ENCODE measurements at places on chromosomes 6 and 20.

- DNase-seq = no peak
These were observed 66.4 kb downstream of the MDGA1 start for GRCh38 chr6:37631295-37631694.

- no peak for DNase-seq
These were observed 23.0 kb downstream of the RAB23 start for GRCh38 chr6:57198926-57199636.

DNA sequence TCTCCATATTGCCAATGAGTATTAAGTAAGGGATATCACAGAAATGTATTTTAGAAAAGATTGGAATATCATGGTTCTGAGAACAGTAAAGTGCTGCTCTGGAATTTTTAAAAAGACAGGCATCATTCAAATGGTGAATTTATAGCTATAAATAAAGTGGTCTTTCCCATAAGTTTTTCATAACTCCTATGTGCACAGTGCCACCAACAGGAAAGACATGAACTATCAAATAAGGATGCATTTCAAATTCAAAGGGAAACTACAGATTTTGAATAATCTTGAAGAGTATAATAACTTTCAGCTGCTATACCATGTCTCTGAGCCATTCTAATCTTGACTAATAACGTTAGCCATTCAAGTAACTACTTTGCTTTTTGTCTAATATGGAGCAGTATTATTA lies 456.8 kb upstream of the GJE1 start:
- no peak for DNase-seq

DNA sequence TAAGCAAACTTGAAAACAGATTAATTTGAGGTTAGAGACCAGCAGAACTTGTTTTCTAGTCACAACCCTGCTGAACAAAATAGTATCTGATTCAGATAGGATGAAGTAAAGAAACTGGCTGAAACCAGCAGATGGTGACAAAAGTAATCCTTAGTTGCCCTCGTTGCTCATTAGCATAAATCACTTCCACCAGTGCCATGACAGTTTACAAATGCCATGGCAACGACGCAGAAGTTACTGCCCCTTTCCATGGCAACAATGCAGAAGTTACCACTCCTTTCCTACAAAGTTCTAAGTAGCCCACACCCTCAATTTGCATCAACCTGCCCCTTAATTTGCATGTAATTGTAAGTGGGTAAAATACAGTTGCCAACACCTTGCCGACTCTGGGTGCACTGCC lies 23.7 kb downstream of the SNRPB start:
- no peak for DNase-seq

DNA sequence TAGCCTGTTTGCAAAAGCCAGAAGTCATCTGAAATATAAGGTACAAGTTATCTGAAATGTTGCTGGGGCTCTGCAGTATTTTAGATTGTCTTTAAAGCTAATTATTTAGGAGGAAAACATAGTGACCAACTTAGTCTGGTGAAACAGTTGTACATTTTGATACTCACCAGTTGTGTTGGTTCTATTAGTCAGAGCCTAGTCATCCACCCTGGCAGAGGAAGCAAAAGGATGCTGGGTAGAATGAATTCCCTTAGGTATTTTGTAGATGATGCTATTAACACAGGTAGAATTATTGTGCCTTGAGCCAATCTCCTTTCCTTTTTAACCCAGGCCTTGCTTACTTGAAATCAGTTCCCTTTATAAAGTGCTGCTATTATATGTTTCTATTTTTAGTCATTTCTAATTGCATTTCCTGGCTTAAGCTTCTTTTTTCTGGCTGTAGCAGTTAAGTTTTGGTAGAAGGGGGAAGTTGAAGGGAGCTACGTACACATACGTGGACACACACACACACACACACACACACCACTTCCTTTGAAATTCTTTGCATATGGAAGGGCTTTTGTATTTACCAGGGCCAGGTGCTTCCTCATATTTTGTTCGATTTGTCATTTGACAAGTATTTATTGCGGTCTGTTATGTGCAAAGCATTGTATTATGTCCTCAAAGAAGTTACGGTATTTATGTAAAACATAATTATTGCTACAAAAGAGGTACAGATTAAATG lies 82.4 kb downstream of the RTN4IP1 start:
- no peak for DNase-seq

DNA sequence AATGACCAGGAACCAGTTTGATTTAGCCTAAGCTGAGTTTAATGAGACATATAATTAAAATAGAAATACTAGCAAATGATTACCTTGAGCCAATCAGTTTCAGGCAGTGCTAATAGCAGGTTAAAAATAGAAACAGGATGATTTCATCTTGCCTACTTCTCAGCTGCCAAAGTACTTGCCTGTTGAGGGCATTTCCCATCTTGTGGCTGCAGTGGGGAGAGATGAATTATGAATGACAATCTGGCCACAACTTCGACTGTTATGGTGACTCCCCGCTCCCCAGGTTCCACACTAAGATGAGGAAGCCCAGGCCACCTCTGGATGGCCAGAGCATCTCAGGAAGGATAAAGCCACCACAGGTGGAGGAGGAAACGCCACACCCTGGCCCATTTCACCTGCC lies 31.3 kb downstream of the MBOAT1 start:
- DNase-seq = no peak

DNA sequence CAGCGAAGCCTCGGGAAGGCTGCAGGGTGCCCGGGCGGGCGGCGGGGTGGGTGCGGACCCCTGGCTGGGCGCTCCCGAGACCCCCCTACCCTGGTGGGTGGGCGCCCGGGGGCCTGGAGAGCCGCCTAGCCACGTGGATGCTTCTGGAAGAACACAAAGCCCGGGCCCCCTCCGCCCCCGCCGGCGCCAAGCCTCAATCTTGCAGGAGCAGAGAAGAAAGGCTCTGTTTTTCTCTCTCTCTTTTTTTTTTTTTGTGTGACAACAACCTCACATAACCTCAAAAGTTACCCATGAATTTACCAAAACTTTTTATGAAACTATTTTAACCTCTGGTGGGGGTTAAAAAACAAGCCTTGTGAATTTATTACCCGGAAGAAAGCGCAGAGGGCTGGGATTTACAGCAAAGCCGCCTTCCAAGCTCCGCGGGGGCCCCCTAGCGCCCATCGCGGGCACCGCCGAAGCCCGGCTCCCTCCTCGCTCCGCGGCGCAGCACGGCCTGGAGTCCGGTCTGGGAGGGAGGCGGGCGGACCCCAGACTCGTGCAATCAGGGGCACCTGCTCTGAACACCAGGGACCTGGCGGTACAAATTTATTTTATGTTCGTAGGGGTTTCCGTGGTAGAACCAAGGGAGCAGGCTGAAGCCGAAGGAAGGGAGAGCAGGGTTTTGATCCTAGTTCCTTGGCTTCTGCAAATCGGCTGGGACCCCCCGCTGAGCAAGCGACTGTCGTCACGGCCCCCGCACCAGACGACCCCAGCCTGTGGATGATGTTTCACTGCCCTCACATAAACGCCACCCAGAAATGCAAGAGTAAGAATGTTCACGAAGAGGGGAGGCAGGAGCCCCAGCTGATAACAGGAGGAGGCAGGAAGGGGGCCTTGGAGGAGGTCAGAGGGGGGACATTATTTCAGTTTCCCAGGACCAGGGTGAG lies 58.9 kb downstream of the ZNF831 start:
- peak; percentile 78 for DNase-seq

- no peak for DNase-seq
These were observed 132.4 kb upstream of the MAN1A1 start for GRCh38 chr6:119481976-119482375.

DNA sequence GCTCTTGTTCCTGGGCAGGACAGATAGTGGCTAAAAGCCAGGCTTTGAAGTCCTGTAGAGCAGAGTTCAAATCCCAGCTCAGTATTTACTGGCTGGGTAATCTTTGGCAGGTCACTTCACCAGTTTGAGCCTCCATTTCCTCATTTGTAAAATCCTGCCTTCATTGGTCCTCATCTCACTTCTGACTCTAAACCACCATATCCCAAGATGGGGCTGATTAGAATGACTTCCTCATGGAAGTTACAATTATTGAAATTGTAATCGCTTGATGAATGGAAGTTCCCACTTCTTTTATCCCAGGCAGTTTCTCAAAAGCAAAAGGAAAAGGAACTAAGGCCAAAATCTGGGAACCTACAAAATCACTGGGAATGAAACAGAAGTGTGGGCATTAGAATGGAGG lies 35.9 kb upstream of the B4GALT5 start:
- no peak for DNase-seq

DNA sequence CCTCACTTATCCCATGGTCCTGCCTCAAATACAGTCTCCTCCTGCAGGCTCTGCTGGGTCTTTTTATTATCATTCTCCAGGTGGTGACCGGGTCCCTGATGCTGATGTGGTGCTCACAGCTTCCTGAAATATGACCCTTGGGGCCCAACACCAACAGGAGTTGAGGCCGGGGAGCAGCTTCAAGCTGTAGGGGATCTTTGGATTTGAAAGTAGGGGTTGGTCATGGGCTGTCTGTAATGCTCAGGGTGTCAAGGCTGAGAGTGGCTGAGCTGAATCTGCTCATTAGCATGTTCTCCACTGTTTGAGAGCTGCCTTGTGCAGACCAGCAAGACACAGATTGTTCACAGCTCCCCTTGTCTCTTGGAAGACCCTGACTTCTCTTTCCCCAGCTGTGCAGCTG lies 35.5 kb downstream of the HLA-F start:
- DNase-seq = no peak

- DNase-seq = peak; percentile 81
These were observed 40.4 kb upstream of the HMGA1 start for GRCh38 chr6:34196116-34196832.

DNA sequence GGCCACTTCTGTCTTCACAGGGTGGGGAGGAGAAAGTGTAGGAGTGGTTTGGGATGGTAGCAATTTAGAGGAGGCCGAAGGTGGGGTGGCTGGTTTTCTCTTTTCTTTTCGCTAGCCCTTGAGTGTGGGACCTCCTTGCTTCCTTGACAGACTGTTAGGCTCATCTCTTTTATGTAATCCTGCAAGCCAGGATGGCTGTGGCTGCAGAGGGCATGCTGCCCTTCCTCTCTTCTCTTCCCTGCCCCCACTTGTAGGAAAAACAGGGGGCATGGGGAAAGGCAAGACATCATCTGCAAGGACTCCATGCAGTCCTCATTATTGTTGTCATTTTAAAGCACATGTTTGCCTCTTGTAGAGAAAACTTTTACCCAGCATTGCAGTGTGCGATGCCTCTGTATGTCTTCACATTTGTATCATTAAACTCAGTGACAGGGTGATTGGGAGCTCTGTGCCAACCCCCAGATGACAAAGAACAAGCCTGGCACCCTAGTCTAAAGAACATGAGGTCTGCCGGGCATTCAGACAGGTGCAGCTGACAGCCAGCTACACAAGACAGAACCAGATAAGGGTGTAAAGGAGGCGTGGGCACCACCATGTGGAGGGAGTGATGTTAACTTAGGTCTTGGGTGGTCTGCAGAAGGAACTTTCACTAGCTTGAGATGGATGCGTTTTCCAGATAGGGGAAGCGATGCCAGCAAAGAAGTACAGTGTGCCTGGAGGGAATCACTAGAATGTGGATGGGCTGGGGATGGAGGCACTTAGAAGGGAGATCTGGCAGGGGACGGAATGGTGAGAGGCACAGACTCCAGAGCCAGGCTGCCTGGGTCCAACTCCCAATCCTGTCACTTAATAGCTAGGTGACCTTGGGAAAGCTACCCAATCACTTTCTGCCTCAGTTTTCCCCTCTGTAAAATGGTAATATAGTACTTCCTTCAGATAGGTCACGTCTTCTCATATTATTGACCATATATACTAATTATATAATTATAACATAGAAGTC lies 207.6 kb downstream of the TBC1D7 start:
- DNase-seq = no peak

DNA sequence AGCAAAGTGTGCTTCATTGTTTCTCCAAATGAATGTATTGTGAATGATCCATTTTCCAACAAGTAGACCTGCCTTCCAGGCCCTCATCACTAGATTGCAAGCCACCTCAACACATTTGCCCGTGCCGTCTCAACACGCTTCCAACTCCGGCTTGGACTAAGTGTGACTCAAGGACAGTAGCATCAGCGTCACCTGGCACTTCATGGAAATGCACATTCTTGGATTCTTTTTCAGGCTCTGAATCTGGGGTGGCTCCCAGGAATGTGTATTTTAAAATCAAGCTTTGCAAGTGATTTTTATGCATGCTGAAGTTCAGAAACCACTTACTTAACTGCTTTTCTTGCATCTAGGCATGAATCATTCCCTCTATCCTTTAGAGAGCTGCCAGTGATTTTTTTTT lies 129.6 kb upstream of the EEF1E1 start:
- no peak for DNase-seq

DNA sequence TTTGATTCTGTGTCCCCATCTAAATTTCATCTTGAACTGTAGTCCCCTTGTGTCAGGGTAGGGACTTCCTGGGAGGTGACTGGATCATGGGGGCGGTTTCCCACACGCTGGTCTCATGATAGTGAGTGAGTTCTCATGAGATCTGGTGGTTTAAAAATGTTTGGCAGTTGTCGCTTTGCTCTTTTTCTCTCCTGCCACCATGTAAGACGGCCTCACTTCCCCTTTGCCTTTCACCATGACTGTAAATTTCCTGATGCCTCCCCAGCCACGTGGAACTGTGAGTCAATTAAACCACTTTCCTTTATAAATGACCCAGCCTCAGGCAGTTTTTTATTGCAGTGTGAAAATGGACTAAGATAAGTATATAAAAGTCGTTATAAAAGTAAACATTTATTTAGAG lies 80.5 kb upstream of the SGK1 start:
- DNase-seq = no peak

- no peak for DNase-seq
These were observed 186.9 kb downstream of the LMBRD1 start for GRCh38 chr6:69609836-69610472.

GRCh38 chr20:59371431-59371830 lies 71.0 kb downstream of the EDN3 start:
- DNase-seq = no peak

GRCh38 chr6:123925842-123926399 lies 122.3 kb downstream of the NKAIN2 start:
- no peak for DNase-seq

- no peak for DNase-seq
These were observed 98.9 kb upstream of the MAFB start for GRCh38 chr20:40787941-40788340.

GRCh38 chr6:99393366-99393697 lies 663 bp downstream of the COQ3 start:
- DNase-seq = no peak

DNA sequence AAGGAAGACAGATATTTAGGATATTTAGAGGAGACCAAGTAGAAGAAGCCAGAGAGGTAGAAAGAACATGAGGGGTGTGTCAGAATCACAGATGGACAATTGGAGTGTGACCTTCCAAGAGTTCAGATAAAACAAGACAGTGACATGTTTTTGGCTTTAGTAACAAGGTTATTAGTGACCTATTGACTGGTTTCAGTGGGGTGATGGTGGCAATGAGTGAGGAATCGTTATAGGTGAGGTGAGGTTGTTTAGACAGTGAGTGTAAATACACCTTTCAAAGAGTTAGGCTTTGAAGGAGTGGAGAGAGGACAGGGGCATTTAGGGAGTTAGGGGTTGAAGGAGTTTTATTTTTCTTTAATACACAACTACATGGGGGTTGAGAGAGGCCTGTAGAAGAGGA lies 3.2 kb downstream of the SNRNP48 start:
- DNase-seq = no peak

- no peak for DNase-seq
These were observed 114.4 kb downstream of the ADGRG6 start for GRCh38 chr6:142416179-142416578.
